ENCODE measurements at places on chromosomes 4 and X. TPM values are rescaled to one million over a fixed set of nuclear protein-coding genes. Genes with fewer than 3 reads are reported as not detected.

DNA sequence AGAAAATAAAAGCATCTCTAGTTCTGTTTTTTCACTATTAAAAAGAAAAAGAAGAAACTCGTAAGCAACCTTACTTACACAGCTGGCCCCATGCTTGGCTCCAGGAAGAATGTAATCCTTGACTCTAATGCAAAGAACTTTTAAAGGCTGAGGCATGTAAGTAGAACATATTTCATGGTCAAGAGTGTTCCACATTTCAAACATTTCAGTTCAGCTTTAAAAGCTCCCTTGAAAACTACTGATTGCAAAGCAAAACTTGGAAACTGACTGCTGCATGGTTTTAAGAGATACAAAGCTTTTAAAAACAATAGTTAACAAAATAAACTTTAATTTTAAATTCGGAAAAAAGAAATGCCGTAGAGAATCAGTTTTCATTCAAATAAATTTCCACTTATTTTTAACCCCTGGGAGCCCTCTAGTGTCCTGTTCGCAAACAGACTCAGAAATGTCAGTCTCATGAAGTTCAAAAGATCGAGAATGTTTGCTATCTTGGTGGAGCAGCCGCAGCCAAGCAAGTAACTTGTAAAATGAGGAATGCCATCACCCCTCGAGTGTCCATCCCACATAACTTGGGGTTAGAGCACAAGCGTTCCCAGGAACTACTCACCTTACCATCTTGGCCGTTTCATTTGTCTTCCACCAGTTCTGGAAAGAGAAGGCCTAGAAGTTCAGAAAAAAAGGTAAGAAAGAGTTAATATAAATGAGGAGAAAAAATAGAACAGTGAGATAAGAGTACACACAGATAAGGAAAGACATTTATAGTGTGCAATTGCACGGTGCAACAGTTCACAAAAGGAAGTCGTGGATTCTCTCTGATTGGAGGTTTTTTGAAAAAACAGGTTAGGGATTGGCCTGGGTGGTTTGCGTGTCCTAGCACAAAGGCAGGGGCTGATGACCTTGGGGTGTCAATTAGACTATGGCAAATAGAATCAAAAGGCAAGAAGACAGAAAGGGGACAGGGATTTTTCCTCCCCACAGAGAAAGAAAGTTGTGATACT, at the start of gene GASK1B:
TSS of gene GASK1B (minus strand) at position 765 of the 998 bp plus-strand sequence. CDS start 1,650 bp downstream, outside the sequence.
- no peak for DNase-seq

DNA sequence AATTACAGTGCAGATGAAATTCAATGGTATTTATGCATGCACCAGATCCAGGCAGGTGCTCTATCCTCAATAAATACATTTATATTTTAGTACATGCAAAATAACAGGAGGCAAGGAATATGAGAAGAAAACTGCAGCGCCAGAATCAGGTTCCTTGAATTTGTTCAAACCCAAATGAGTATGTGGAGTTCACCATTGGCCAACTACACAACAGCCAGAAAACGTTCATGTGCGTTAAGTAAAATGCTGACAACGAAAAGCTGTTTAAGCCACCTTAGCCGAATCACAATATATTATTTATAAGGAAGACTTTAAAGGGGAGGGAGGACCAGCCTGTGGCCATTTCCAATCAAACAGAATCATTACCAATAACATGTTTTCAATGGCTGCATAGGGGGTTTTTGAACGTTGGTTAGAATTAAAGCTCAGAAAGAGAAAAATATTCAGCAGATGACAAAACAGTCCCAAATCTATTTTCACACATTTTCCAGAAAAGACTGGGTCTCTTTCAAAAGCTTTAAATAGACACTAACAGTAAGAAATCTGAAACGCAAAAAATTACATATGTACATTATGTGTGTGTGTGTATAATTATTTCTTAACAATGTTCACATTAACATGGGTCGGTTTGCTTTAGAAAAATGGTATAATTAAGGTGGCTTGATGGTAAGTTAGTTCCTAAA, 171.9 kb downstream of the LDB2 start:
- DNase-seq, result no peak

DNA sequence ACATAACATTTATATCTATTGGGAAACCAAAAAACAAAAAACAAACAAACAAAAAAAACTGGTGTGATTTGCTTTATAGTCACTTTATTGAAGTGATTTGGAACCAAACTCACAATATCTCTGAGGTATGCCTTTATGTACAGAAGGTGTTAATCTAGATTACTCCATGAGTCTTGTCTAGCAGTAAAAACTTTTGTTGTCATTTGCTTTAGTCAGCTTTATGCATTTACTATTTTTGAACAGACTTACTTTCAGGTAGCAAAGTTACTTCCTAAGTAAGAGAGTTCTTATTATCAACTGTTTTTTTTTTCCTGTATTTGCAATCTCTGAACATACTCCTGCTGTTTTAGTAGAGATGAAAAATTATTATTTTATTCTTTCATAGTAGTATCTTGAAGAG, 39.5 kb downstream of the RAP1GDS1 start:
- no peak for DNase-seq

DNA sequence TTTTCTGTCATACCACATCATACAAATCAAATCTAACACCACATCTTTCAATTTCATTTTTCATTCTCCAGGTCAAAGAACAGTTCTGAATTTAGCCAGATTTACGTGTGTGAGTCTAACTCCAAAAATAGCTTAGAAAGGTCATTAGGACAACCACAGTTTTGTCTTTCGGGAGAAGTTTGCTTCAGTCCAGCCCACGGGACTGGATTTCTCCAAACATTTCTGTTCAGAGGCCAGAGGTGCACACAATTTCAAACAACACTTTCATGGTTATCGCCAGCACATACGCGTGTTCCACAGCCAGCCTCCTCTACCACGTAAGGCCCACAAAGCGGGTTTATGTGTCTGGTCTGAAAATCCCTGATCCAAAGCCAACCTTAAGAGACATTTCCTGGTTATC, 65.9 kb downstream of the VEGFC start:
- no peak for DNase-seq

- DNase-seq, result no peak
Observed at GRCh38 chrX:1821846-1822245, 207.0 kb downstream of the ASMT start.

Gene PRAF2
- 36.5 TPM for polyA plus RNA-seq
